ENCODE measurements at places on chromosomes 2 and 18.

- no peak for DNase-seq
Observed at GRCh38 chr2:113685471-113685870, 58.4 kb downstream of the RABL2A start.

DNA sequence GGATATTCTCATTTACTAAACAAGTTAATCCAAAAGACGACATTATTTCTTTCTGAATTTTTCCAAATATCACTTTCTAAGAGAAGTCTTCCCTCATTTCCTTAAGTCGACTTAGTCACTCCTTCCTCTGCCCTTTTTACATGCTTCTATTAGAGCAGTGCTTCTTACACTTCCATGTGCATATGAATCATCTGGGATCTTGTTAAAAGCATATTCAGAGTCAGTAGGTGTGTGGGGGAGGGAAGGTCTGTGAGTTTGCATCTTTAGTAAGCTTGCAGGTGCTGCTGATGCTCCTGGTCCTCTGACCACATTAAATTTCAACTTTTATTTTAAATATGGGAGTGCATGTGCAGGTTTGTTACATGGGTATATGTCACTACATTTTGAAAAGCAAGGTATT is 582.6 kb downstream of the NRXN1 start:
- peak; percentile 10 for DNase-seq

DNA sequence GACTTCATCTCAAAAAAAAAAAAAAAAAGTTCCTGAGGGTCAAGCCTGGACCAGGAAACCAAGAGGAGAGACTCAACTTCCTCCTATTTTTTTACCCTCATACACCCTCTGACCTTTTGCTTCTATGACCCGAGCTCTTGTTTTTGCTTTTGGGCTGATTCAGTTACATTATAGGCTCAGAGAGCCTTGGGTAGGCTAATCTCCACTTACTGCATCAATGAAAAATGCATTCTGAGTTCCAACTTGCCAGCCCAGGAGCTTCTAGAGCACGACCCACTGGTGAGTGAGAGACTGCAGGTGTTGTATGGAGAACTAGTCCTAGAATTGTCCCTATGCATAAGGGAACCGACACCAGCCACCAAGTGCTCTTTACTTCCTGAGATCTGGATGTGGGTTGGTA is 91.1 kb downstream of the CABLES1 start:
- DNase-seq: no peak

DNA sequence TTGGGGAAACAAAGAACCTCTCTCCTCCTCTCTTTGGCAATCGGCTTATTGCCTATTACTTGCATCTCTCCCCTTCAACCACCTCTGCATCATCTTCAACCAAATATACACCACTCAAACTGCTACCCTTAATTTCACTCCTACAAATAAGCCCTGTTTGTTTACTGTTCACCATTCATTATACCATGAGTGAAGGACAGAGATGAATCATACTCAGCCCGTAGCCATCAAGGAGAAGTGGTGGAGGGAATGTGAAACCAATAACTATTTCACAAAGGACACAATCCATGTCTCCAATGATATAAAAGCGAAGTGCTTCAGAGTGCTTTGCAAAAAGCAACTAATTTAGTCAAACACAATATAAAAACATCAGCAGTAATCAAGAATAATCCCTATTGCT is 76.8 kb downstream of the CACNB4 start:
- DNase-seq: no peak

DNA sequence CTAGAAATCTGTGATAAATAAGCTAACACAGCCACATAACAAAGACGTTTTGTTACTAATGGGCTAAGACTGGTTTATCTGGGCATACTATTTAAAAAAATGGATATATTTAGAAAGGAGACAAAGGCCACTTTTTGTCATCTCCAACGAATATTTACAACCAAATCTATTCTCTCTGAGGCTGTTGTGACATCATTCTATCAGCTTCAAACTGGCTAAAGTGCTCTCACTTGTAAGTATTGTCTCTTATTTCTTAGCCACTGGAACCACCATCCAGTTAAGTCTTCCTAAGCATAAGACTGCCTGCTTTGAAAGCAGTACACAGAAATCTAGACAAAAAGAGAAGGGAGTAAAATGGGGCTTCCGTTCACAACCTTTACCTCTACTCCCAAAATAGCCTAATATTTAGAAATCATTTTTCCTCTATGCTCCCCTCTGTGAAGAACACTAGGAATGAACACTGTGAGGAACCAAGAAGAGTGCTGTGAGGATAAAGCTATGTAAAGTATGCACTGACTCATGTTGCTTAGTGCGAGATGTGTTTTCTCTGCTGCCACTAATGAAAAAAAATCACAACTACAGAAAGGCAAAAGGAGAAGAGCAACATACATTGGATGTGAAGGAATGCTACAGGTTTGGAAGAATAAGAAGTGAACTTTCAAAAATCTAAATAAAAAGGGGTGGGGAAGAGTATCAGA is 264.1 kb downstream of the EXOC6B start:
- no peak for DNase-seq

- no peak for DNase-seq
Observed at GRCh38 chr2:230140667-230141066, 71.9 kb upstream of the SLC16A14 start.

DNA sequence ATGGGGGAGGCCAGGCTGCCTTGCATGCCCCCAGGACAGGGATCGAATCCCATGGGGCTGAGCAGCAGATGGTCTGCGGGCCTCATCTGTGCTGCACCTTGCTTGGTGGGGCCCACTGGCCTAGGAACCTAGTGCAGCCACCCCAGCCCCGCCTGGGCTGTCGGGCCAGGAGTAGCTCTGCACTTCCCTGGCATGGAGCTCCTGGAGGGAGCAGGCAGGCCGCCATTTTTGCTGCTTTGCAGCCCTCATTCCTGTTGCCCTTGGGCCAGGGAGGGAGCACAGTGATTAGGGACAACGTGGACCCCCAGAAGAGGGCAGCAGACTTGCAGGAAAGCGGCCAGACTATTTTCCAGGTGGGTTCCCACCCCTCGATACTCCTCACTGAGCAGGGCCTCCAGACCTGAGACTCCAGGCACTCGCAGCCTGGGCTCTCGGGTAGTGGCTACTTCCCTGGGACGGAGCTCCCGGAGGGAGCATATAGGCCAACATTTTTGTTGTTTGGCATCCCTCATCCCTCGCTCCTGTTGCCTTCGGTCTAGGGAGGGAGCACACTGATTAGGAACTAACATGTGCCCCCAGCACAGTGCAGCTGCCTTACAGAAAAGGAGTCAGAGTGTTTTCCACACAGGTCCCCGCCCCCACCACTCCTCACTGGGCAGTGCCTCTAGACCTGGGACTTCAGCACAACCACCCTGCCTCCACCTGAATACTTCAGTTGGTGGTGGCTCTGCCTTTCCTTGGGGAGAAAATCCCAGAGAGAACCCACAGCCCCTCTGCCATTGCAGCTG is 99.5 kb downstream of the MAIP1 start:
- no peak for DNase-seq

- no peak for DNase-seq
Observed at GRCh38 chr18:24023185-24023814, 8.7 kb downstream of the TTC39C start.

- no peak for DNase-seq
Observed at GRCh38 chr18:70276416-70277191, 12.2 kb upstream of the SOCS6 start.

DNA sequence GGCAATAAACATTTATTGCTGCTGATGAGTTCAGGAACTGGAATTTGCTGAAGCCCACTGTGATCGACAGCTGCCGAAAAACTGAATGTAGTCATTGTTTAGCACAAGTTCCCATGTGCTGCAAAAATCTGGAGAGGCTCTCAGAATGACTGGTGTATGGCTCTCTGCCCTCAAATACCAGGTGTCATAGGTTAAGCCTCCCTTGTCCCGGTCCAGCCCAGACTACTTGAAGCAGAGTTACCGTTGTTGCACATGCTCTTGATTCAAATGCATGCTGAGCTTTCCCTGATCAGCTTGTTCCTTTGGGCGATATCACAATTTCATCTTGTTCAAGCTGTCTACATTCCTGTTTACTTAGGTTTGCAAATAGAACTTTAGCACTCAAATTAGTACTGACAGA is 625.2 kb downstream of the CPS1 start:
- DNase-seq: no peak

DNA sequence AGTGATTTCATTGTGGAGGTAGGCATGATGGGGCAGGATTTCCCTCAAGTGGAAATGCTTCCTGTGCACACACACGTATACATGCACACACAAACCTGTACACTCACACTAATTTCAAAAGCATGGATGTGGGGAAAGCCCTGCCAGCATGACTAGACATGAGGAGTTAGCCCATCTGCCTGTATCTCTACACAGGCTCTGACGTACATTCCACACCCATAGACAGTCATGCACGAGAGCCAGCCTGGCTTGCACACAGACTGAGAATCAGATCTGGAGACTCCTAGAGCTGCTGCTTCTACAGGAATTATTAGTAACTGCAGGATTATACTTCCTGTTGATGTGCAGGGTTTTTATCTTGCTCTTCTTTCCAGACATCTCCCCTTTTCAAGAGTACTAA is 27.3 kb upstream of the NFU1 start:
- no peak for DNase-seq

DNA sequence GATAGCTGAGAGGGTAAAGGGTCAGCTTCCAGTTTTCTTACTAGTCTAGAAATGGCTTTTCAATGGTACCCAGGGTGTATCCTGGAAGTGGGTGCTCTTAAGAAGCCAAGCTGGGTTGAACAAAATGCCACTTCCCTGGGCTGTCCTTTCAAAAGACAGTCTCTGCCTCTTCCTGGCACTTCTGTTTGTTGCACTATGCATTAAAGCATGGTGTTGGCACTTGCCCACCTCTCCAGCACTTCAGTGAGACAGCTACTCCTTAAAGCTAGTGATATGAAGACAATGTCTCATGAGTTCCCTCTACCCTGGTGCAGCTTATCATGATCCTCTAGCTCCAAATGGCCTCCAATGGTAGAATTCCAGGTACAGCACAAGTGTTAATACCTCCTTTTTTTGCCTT is 74.3 kb upstream of the IGFBP5 start:
- DNase-seq: no peak

DNA sequence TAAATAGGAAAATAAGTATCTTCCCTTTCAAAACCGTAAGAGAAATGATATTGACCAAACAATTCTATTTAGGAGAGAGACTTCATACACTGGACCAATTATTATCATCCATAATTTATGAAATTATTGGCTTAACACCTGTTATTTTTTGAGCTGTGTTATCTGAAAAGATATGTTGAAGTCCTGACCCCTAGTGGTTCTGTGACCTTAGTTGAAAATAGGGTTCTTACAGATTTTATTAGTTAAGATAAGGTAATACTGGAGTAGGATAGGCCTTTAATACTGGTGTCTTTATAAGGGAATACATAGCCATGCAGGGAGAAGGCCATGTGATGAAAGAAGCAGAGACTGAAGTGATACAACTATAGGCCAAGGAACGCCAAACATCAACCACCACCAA is 659.6 kb downstream of the DCC start:
- DNase-seq: no peak

GRCh38 chr2:46410273-46411244 is 68.8 kb upstream of the TMEM247 start:
- no peak for DNase-seq

GRCh38 chr18:9706081-9706935 is 1.8 kb upstream of the RAB31 start:
- no peak for DNase-seq

DNA sequence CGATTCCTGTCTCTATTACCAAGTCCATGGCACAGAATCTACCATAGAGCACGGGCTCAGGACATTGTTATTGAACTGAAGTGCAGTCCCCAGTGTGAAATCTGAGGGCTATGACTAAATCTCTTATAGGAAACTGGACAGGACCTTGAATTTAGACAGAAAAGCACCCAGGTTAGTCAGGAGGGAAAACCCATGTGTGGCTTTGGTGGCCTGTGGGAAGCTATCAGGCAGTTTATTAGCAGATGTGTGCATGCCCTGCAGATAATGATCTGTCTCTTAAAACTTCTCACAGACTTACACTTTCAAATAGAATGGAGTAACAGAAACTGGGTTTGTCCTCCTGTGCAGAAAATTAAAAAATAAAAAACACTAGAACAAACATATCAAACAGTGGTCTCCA is 610.0 kb upstream of the RAB6C start:
- no peak for DNase-seq

DNA sequence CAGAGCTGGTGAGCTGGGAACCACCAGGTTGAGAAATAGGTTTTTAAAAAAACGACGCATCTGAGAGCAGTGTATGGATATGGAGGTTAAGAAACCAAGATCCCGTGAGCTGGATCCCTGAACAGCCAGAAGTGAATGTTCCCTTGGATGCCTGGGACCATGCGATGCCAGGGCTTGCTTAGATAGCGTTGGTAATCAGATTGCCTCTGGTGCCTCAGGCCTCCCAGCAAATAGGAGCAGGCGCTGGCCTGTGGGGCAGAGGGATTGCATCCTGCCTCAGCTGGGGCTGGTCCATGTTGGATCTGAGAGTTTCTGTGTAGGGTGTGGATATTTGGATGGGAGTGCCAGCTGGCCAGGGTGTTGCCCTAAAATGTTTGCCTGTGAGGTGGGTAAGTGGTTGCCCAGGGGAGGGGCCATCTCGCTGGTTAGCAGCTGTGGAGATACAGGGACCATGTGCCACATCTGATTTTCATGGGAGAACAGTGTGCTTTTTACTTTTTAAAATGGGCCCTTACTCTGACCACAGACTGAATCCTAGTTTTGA is 80.8 kb upstream of the MCFD2 start:
- no peak for DNase-seq

- DNase-seq: no peak
Observed at GRCh38 chr2:54065411-54065810, 50.0 kb upstream of the ACYP2 start.

GRCh38 chr2:229715895-229716507 is 1.6 kb upstream of the DNER start:
- peak; percentile 27 for DNase-seq

GRCh38 chr18:53148123-53148522 is 808.1 kb downstream of the DCC start:
- DNase-seq: no peak

DNA sequence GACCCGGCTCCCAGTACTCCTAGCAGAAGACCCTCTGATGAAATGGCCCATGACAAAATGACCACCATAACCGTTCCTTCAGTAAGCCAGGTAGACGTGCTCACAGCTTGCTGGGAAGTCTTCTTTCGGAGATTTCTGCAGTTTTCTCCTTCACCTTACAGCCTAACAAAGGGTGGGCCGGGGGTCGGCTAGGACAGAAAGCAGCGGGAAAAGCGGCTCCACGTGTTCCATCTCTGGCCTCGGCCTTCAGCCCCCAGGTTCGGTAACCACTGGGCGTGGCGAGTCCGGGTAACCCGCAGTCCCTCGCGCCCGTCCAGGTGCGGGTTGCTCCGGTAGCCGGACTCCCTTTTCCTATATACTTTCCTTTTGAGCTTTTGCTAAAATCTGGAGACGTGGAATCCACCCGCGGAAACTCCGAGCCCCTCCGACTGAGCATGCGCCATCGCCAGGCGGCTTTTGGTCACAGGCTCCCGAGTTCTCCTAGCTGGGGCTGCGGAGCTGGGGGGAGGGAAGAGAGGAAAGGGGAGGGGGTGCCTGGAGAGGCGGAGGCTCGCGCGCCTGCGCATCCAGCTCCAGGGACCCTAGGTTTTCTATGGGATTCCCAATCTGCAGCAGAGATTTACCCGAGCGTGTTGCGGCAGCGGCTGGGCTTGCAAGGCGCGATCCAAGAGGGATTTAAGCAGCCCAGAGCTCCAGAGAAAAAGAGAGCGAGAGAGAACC is at the start of gene VSNL1:
Gene VSNL1, plus strand, starts transcription at position 604 of the 720 bp plus-strand sequence. CDS start 51,379 bp downstream, outside the sequence.
- DNase-seq: peak; percentile 92

- no peak for DNase-seq
Observed at GRCh38 chr2:203470371-203470770, 64.7 kb downstream of the RAPH1 start.

- no peak for DNase-seq
Observed at GRCh38 chr2:148006249-148007007, 14.1 kb downstream of the ORC4 start.
